Stimulated activated CD4-positive, alpha-beta T cell treated with anti-CD3 and anti-CD28 coated beads, Interleukin-2, amount 100 ng/mL, for 24 hours (primary cell): ENCODE measurements at places on chromosomes 11 and 22.

GRCh38 chr11:37841016-37841415, 1243.0 kb upstream of the RAG2 start:
- no peak for DNase-seq

GRCh38 chr22:26648011-26648497, 9.3 kb upstream of the MIAT start:
- peak; percentile 50 for DNase-seq

- no peak for DNase-seq
Observed at GRCh38 chr11:4577761-4578160, 3.8 kb upstream of the OR52I2 start.

GRCh38 chr11:18775492-18776292, 15.9 kb downstream of the PTPN5 start:
- DNase-seq, result peak; percentile 83

GRCh38 chr11:35237860-35238715, 99.1 kb downstream of the CD44 start:
- peak; percentile 52 for DNase-seq

DNA sequence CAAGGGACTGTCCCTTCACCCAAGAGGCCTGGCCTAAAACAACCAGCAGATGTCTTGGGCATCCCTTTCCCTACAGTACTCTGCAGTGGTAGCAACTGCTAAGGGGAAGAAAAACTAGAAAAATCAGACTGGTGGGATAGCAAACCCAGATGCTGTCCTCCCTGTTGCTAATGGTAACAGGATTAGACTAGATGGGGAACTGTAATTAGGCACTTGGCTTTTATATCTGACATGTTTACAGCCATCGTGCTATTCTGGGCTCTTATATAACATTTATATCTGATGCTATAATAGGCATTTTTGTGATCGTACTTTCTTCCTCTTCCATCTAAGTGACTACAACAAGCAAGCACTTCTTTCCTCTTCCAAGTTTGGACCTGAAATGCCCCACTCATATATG, 316.7 kb downstream of the DLG2 start:
- no peak for DNase-seq

GRCh38 chr11:117391181-117391580, 63.5 kb downstream of the CEP164 start:
- no peak for DNase-seq

DNA sequence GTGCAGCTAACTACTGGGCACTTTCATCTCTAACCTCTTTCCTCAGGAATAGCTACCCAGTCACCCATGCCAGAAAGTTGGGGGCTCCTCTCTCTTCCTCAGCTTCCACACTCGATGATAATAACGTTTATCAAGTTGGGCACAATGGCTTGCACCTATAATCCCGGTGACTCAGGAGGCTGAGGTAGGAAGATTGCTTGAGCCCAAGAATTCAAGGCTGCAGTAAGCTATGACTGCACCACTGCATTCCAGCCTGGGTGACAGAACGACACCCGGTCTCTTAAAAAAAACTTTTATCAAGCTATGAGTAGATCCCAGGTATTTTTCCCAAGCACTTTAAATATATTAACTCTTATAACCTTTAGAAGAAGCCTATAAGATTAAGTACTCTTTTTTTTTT, 2.0 kb downstream of the SF3A1 start:
- DNase-seq, result no peak

GRCh38 chr22:43504068-43504467, 92.3 kb downstream of the MPPED1 start:
- DNase-seq, result no peak

DNA sequence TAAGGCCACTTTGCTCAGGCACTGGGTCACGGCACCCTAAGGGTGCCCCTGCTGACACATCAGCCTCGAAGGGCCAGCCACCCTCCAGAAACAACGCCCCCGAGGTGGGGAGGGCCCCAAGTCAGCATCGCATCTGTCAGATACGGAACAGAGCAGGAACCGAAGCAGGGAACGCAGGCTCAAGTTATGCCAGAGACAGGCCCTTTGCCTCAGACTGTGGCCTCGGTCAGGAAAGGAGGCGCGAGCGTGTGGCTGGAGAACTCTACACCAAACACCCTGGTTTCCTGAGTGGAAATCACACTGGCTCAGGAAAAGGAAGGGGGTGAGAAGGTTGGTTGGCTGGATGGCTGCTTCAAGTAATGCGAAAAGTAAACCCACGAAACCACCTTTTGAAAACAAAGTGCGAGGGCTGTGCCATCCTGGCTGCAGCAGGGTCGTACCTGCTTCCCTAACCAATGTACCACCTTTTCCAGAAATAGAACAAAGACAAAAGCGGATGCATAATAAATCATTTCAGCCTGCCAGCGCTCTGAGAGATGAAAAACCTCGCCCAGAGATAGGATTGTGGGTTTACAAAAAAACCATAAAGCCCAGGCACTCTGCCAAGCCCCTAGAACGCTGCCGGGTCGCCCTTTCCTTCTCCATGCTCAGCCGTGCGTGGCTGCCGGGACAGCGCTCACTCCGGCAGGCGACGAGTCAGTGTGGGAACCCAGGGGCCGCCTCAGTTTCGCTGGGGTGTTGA, 38.6 kb downstream of the TRMU start:
- no peak for DNase-seq

- DNase-seq, result no peak
Observed at GRCh38 chr11:123682696-123683410, 28.4 kb upstream of the SCN3B start.

DNA sequence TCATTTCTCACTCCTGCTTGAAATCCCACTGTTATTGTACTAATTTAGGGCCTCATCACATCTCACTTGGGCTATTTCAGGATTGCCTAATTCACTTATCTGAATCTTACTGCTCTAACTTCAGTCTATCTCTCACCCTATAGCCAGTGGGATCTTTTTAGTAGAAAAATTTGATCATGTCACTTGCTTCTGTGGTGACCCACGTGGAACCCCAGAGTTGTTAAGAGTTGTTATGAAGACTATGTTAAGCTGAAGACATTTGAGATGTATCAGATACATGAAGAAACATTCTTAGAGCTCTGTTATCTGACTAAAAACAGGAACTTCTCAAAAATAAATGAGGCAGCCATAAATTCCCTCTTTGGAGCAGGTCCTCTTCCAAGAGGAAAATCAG, 1375.6 kb upstream of the TENM4 start:
- no peak for DNase-seq

DNA sequence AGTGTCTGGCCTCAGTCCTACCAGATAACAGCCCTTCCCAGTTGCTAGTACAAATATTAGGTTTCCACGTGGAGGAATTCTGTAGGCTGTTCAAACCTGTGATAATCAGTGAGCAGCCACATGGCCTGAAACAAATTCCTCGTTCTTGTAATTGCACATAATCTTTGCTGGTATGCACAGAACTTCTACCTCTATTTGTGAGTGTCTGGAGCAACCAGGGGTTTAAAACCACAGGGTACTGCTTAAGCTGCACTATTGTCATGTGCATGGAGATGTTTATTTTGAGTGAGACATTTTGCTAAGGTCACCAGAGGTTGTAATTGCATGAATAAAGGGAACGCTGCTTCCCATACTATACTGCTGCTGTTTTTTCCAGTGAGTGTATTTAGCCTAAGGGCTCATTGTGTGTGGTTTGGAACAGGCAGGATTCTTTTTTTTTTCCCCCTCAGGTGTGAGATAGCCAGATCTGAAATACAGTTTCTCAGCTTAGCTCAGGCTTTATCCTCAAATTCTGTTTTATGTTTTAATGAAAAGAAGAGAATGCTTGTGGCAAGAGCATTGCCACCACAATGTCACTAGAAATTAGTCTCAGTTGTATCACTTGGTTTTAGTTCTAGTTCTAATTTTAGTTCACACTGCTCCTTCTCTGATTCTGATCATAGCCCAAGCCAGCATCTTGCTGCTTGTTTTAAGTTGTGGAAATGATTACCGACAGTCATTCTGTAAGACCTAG, 60.5 kb downstream of the CYB5R2 start:
- no peak for DNase-seq

DNA sequence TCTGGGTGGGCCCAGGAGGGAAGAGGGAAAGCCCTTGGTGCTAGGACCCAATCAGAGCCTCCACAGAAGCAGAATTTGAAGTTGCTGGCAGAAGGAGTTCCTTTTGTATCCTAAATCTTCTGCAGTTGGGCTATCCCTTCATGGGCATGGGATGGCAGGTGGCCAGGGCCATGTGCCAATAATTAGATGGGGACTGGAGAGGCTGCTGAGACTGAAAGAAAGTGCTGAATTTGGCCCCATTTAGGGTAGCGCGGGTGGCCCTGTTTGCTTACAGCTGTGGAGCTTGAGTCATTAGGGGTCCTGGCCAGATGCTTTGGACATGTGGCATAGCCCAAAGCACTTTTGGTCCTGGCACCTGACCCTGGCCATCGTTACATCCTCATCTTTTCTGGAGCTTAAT, 27.1 kb downstream of the PARVA start:
- DNase-seq, result no peak

DNA sequence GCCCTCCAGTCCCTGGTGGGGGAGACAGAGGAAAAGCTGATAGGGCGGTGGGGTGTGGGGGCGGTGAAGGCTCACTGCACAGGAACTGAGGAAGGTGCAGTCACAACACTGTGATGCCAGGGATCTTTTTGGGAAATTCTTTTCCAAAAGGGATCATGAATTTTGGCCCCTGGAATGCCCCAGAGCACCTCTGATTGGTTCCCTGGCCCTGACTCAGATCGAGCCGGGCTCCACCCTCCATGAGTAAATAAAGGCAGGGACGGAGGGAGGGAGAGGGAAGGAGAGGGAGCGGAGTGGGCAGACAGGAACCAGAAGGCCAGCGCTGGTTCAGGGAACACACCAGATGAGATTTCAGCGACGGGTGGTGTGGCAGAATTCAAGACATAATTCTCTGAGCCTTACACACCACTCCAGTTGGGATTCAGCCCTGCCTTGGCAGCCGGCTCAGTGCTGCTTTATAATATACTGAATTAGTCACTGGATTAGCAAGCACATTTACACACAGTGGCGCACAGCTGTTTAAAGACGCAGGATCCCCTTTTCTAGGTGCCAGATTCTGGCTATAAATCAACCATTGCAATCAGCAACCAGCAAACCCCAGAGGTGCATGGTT, 80.3 kb downstream of the ETS1 start:
- DNase-seq, result peak; percentile 55

DNA sequence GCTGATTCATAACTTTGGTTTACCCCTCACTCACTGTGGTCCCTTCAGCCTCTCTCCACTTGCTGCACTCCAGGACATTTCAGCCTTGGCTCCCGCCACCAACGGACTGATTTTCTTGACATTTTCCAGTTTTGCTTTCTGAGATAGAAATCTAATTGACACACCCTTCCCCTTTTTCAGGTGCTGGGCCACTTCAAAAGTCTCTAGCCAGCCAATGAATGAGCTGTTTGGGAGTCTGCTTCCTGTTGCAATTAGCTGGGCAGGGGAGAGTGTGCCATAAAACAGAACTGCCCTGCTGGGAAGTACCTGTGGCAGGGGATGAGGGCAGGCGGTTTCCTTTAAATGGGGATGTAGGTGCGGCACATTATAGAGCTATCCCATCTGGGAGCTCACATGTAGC, 21.1 kb upstream of the PLET1 start:
- DNase-seq, result no peak

DNA sequence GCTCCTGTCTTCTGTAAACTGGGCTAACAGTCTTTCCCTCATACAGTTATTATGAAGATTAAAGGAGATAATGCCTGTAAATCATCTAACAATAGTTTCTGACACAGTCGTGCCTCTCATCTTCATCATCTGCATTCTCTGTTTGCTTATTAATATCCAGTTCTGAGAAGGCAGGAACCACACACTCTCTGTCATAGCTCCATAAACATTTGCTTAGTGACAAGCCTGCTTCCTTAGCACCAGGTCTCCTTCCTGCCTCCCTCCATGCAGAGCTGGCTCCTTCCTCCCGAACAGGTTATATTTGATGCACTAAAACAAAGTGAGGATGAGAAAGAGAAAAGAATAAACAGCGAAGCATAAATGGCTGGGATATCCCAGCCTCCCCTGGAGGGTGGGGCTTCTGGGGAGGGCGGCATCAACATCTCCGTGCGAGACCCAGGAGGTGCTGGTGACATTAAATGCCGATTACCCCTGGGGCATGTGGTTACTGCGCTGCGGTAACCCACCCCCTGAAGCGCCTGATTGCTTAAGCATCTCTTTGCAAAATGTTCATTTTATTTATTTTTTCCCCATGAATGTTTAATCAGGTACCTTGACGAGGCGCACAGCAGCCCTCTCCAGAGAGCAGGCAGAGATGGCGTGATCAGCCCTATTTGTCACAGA, 404.9 kb downstream of the NXPE2 start:
- no peak for DNase-seq

GRCh38 chr11:45048313-45048841, 97.7 kb upstream of the TP53I11 start:
- DNase-seq, result no peak
